Natural killer cell treated with Interleukin-12 subunit alpha and Interleukin-12 subunit beta and Interleukin-15 and Interleukin-18, amount 100 ng/mL, for 72 hours (primary cell): ENCODE measurements at places on chromosomes 2 and 18.

DNA sequence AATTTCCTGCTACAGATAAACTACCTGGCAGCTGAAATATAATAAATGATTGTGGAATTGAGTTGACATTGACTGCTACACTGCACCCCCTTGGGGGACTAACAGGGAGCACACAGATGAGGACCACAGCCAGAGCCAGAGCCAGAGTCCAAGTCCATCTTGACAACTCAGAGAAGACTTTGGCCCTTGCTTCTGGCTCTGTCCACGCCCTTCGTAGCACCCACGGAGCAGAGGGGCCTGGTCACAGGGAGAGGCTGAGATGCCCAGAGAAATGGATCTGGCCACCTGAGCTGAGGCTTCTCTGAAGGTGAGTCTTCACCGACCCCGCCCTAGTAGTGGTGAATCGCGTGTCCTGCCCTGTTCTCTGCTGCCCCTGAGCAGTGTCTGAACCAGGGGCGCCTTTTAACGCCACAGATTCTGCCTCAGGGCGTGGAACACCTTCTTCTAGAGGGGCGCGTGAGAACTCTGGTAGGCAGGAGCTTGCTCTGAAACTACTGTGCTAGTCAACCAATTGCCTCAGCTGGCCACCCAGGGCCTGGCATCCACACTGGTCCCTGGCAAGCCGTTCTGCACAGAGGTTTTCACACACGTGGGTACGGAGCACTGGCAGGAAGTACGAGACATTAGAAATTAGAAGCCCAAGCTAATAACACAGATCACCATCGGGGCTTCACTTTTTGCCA is 35.7 kb upstream of the MAT2A start:
- no peaks in the 10 kb centered on the region for H3K36me3 ChIP-seq
- no peaks in the 10 kb centered on the region for H3K27me3 ChIP-seq
- no peak overlapping the region for H3K27ac ChIP-seq
- H3K4me1 ChIP-seq, result peaks cover 6% of the 10 kb centered on the region

GRCh38 chr2:113847144-113847543 is 42.7 kb upstream of the ACTR3 start:
- H3K4me3 ChIP-seq, result no peak overlapping the region
- no peak for DNase-seq
- peaks cover 6% of the 10 kb centered on the region for H3K36me3 ChIP-seq
- H3K27ac ChIP-seq, result no peak overlapping the region
- H3K27me3 ChIP-seq, result no peaks in the 10 kb centered on the region
- H3K4me1 ChIP-seq, result no peaks in the 10 kb centered on the region

GRCh38 chr2:65278531-65278981 is 50.9 kb downstream of the ACTR2 start:
- peaks cover 16% of the 10 kb centered on the region for H3K4me1 ChIP-seq
- no peaks in the 10 kb centered on the region for H3K36me3 ChIP-seq
- DNase-seq, result no peak
- no peak overlapping the region for H3K4me3 ChIP-seq
- no peaks in the 10 kb centered on the region for H3K27me3 ChIP-seq
- H3K27ac ChIP-seq, result no peak overlapping the region

DNA sequence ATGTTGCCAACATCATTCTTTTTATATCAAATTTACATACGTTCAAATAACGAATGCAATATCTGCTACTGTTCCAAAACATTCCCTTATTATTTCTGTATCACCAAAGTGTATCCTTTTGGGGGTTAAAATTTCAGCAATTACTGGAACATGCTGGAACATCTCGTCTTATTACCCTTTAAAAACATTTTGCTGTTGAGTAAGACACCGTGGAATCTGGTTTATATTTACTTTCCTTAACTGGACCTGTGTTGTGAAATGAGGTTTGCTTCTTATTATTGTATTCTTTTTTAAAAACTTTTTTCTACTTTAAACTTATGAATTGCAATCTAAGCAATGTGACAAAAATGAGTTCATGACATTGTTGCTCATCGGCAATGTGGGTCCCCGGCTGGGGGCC is 87.4 kb upstream of the PTPRM start:
- DNase-seq, result no peak
- H3K4me1 ChIP-seq, result no peaks in the 10 kb centered on the region
- H3K4me3 ChIP-seq, result no peak overlapping the region
- H3K36me3 ChIP-seq, result no peaks in the 10 kb centered on the region

DNA sequence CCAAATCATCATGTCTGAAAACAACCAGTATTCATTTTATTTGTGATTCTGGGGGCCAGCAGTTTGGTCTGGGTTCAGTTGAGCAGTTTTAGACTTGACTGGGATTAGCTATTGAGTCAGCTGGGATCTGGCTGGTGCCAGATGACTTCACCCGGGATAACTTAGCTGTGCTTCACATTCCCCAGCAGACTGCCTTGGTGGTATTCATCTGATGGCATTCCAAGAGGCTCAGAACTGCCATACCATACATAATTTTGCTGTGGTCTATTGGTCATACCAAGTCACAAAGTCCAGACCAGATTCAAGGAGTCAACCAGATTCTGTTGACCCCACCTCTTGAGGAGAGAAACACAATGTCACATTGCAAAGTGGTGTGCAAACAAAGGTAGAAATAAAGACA is 7.8 kb upstream of the FSHR start:
- H3K4me1 ChIP-seq, result no peaks in the 10 kb centered on the region
- H3K4me3 ChIP-seq, result no peak overlapping the region
- DNase-seq, result no peak
- no peak overlapping the region for H3K27ac ChIP-seq
- H3K27me3 ChIP-seq, result no peaks in the 10 kb centered on the region
- H3K36me3 ChIP-seq, result no peaks in the 10 kb centered on the region

DNA sequence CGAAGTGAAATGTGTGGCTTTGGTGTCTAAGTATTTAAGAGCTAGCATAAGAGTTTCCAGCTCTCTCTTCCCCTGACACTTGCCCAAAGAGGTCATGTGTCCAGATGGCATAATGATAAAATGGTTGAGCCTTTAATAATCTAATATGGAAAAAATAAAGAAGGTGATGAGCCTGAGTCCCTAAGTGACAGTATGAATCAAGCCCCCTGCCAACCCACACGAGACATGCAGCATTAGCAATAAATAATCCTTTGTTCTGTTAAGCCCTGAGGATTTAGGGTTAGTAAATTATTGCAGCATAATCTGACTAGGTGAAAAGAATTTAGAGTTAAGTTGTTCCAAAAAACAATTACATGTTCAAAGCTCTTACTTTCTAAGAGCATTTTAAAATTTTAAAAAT is 217.2 kb upstream of the CCDC150 start:
- no peak overlapping the region for H3K4me3 ChIP-seq
- no peak overlapping the region for H3K27ac ChIP-seq

DNA sequence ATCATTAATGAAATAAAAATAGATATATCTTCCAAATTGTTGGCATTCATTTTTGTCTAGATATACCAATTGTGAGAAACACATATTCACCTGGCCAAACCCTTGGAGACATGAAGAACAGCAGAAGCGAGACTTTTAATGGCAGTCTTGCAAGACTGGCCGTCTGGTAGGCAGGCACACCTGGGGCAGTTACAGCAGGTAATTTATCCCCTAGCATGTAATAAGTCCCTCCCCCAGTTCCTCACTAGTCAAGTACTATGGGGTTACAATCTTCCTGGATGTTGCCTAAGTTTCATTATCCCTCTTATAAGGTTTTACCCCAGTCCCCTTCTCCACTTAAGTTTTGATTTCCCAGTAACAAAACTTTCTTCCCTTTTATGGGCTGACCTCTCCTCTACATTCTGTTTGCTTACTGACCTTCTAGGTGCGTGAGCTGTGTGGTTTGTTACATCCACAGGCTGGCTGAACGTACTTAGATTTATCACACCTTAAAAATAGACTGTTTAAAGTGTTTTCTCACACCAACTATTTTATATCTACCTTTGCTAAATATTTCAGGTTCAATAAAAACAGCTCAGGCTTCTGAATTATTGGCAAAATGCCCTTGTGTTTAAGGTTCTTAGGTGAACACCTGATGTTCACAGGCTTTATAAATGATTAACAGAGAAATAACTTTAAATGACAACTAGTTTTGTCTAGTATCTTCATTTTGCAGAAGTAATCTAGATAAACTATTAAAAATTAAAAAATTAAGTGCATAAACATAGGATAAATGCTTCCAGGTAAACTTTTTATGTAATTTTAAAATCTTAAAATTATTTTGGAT is 365.0 kb upstream of the TFPI start:
- H3K27ac ChIP-seq, result no peak overlapping the region
- DNase-seq, result no peak
- H3K4me1 ChIP-seq, result no peaks in the 10 kb centered on the region

GRCh38 chr2:239482778-239483712 is 82.2 kb upstream of the HDAC4 start:
- no peak overlapping the region for H3K27ac ChIP-seq
- no peak for DNase-seq
- H3K4me3 ChIP-seq, result no peak overlapping the region
- H3K27me3 ChIP-seq, result peaks cover 10% of the 10 kb centered on the region
- H3K4me1 ChIP-seq, result no peaks in the 10 kb centered on the region

- DNase-seq, result no peak
- H3K36me3 ChIP-seq, result no peaks in the 10 kb centered on the region
- H3K4me3 ChIP-seq, result no peak overlapping the region
- peaks cover 6% of the 10 kb centered on the region for H3K4me1 ChIP-seq
Observed at GRCh38 chr2:236562434-236562833, 7.2 kb upstream of the ACKR3 start.

DNA sequence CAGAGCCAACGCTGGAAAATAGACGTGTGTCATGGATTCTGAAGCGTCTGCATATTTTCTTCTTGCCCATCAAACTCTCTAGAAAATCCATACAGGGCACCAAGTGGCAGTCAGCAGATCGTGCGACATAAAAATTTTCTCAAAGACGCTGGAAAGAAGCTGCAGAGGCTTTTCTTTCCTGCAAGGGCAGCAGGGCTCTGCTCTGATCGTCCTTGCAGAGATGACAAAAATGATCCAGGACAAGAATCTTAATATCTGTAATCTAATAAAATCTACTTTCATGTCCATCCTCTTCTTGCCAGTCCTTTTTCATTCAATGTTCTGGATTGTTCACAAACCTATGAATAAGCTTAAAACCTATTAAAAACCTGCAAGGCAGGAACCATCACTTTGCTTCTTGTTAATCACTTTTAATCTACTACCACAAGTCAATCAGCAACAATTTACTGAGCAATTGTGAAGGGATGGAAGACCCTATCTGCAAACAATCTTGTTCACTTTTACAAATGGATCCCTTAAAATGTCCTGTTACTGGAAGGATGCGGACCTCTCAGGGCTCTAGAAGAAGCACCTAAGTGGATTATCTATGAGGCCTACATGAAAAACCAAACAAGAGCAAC is 93.6 kb downstream of the MREG start:
- no peaks in the 10 kb centered on the region for H3K36me3 ChIP-seq
- H3K27me3 ChIP-seq, result no peaks in the 10 kb centered on the region
- DNase-seq, result no peak
- no peak overlapping the region for H3K27ac ChIP-seq
- no peak overlapping the region for H3K4me3 ChIP-seq

GRCh38 chr2:19458427-19459003 is 100.1 kb upstream of the OSR1 start:
- H3K4me1 ChIP-seq, result no peaks in the 10 kb centered on the region
- no peak overlapping the region for H3K4me3 ChIP-seq
- no peaks in the 10 kb centered on the region for H3K36me3 ChIP-seq
- no peak for DNase-seq
- no peak overlapping the region for H3K27ac ChIP-seq

DNA sequence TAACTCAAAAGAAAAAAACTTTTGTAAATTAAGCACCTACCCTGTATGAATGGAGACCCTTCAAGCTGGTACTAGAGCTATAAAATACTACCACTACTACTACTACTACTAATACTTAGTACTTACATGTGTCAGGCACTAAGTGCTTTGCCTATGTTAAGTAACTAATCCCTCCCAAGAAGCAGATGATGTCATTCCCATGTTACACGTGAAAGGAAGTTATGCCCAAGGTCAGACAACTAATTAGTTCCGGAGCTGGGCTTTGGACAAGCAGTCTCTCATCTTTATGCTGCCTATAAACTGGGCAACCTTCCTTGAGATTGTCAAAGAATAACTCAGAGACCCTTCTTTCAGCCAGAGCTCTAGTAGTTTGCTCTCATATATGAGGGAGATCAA is 13.9 kb upstream of the ATP6V1B1 start:
- H3K27ac ChIP-seq, result peak overlapping the region; percentile 30
- H3K36me3 ChIP-seq, result no peaks in the 10 kb centered on the region
- no peak overlapping the region for H3K4me3 ChIP-seq
- H3K4me1 ChIP-seq, result peaks cover 5% of the 10 kb centered on the region

DNA sequence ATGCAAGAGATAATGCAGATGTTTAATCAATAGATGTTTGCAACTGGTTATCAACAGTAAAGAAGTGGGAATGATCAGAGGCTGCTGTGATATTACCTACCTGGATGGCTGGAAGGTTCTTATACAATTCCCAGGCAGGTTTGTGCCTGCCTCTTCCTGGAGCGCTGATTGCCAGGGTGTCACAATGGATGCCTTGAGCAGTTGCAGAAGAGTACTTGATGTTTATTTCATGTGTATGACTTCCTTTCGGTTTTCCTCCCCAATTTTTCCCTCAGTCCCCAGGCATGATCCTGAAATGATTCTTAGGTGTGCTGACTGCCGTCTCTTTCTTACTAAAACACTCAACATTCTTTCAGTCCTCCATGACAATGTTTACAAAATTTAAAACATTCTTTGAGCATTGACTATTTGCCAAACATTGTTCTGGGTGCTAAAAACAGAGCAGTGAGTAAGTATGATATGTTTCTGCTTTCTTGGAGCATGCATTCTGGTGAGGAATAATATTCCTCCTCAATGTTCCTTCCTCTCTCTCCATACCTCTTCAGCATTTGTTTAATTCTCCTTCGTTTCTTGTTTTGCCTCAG is 416.6 kb upstream of the TRIB2 start:
- H3K4me1 ChIP-seq, result peaks cover 32% of the 10 kb centered on the region
- H3K36me3 ChIP-seq, result peaks cover 8% of the 10 kb centered on the region
- DNase-seq, result no peak
- no peak overlapping the region for H3K4me3 ChIP-seq

DNA sequence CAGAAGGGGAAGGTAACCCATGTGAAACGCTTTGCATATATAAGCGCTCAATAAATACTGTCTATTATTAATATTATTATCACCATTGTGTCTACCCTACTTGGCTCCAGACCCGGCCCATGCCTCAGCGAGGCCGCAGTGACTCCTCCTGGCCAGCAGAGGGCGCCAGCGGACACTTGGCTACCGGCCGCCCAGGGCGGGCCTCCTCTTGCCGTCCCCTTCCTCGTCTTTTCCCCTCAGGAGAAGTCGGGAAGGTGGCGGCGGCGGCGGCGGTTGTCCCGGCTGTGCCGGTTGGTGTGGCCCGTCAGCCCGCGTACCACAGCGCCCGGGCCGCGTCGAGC is at the start of gene AGFG1:
TSS of gene AGFG1 (plus strand) at position 233 of the 341 bp plus-strand sequence. CDS start 266 bp downstream, outside the sequence.
- no peaks in the 10 kb centered on the region for H3K36me3 ChIP-seq
- H3K27ac ChIP-seq, result peak within 1 kb of the TSS; percentile 73
- H3K4me3 ChIP-seq, result peak within 1 kb of the TSS; percentile 94
- no peaks in the 10 kb centered on the region for H3K27me3 ChIP-seq

GRCh38 chr2:174682578-174683391 is 81.5 kb downstream of the CHRNA1 start:
- H3K4me3 ChIP-seq, result peak overlapping the region; percentile 90
- peaks cover 4% of the 10 kb centered on the region for H3K36me3 ChIP-seq
- peak; percentile 74 for DNase-seq
- peaks cover 26% of the 10 kb centered on the region for H3K4me1 ChIP-seq
- peaks cover 2% of the 10 kb centered on the region for H3K27me3 ChIP-seq

GRCh38 chr18:25144820-25145219 is 207.1 kb downstream of the ZNF521 start:
- no peak overlapping the region for H3K27ac ChIP-seq
- DNase-seq, result no peak
- no peaks in the 10 kb centered on the region for H3K4me1 ChIP-seq
